Tibial nerve (tissue), 4 donors: ENCODE measurements at places on chromosomes 7 and 10.

GRCh38 chr7:3164380-3164792, 120.7 kb upstream of the CARD11 start:
- no peak for DNase-seq

DNA sequence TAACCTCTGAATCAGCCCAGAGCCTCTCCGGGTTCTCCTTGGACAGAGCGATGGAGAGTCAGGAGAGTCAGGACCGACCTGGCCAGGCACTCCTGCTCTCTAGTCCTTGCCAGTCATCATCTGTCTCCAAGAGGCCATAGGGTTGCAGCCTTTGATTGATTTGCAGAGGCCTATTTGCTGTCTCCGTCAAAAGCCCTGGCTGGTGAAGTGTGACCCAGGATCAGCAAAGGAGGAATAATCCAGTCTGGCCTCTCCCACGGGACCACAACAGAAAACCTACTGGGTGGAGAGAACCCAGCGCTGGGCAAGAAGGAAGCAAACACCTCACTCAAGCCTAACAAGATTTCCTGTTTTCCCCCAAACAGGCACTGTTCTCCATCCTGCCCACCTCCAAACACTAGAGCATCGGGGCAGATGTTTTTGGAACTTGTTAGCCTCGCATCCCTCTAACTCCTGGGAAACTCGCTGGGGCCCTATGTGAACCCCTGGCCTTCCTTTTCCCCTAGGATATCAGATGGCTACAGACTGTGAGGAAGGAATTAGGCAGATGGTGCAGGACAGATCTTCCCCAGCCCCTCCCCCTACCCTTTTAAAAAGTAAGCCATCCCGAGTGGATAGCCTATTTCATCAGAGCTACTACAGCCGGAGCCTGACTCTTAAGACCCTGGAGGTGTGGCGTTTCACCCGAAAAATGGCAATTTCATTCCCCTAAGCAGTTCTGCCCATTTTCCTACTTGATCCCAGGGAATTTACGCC, 54.3 kb downstream of the PODXL start:
- DNase-seq: no peak

GRCh38 chr7:133568544-133568943, 315.7 kb downstream of the EXOC4 start:
- DNase-seq: no peak

DNA sequence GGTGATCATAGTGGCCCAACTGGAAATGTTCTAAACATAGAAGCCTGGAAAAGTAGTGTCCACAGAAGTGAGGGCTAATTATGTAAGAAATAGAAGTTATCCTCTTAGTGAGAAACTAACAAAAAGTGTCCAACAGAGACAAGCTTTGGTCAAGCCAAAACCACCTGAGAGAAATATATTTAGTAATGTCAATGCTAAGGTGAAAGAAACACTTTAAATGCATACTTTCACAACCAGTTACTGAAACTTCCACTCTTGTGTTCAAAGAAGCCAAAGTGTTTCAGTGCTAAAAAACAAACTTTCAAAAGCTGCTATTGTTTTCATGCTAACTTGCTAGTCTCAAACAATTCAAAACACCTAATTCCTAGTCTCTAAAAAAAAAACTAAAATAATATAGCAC, 18.1 kb downstream of the RAB11FIP2 start:
- no peak for DNase-seq

DNA sequence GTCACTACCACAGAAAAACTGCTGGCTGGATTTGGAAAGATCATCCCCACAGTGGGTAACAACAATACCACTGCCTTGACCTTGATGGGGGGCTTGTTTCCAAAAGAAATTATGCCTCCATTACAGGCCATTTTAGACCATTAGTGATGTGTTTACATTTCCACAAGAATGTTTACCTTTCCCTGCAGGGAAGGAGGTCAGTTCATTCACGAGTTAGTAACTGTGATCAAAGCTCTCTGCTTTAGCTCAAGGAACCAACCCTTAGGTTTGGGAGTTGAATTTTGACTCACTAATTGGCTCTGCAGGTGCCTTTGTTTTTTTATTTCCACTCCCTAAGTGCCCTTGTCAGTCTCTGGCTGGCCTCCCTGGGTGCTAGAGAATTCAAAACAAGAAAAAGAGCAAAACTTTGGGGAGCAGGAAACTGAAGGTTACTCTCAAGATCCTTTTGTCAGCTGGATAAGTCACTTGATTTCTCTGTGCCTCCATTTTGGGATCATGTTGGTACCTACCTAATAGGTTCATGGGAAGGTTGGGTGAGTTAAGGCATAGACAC, 41.1 kb upstream of the NUPR2 start:
- DNase-seq: no peak

DNA sequence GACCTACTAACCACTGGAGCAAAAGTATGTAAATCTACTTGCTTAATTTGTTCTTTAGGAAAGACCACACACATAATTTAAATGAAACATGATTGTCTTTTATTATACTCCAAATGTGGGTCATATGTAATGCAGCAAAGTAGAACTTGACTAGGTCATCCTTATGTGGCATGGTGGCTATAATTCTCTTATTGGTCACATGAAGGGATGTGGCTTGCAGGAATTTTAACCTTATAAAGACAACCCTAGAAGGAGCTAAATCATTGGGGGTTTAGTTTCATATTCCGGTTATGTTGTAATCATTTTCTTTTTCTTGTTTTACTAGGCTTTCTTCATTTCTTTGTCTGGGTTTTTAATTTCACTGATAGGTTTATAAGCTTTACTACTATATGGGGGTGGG, 93.9 kb downstream of the SEPTIN7 start:
- no peak for DNase-seq

DNA sequence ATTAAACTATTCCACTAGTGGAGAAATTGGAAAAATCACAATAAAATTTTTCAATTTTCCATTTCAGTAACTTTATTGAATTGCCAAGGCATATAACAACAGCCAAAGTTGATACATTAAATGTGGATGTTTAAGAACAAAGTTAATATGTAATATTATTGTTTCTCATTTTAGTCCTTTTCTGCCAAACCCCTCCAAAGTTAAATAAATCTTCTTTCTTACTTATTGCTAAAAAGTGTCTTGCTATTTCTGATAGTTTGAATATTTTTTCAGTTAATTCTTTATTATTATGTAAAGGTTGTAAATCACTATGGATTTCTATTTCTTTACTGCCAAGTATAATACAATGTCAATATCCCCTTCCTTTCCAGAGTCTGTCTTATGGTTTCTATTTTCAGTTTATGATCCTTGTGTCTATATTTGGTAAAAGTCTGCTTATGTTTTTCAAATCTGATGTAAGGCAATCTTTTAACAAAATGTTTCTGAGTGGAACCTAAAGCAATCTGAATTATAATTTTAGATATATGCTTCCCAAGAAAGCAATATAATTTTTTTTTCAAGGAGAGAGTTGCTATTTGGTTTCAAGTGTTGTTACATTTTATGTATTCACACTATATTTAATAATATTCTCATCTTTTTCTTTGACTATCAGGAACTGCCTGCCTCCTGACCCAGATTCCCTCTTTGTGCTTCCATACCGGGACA, 80.3 kb upstream of the RHOBTB1 start:
- no peak for DNase-seq

GRCh38 chr7:360454-361100, 70.6 kb downstream of the FOXL3 start:
- DNase-seq: no peak

DNA sequence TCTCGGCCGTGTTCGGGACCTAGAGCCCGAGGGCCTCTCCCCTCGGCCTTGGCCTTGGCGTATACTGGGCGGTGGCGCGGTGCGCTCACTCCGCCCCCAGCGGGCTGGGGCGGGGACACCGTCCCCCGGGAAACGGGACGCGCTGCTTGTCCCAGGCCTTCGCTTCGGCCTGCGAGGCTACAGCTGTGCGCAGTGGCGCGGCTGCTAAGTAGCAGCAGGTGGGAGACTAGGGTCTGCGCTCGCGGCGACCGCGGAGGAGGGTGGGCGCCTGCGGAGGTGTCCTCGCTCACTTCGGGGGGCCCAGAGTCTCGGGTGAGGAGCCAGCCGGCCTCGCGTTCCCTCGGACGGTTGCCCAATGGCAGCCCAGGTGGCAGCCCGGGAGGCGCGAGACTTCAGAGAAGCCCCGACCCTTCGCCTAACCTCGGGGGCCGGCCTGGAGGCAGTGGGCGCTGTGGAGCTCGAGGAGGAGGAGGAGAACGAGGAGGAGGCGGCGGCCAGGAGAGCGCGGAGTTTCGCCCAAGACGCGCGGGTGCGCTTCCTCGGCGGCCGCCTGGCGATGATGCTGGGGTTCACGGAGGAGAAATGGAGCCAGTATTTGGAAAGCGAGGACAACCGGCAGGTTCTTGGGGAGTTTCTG, at the start of gene DNAH11:
Gene DNAH11, plus strand, starts transcription at position 149 of the 637 bp plus-strand sequence. Its CDS starts 207 bp downstream, at position 356.
- DNase-seq: no peak

DNA sequence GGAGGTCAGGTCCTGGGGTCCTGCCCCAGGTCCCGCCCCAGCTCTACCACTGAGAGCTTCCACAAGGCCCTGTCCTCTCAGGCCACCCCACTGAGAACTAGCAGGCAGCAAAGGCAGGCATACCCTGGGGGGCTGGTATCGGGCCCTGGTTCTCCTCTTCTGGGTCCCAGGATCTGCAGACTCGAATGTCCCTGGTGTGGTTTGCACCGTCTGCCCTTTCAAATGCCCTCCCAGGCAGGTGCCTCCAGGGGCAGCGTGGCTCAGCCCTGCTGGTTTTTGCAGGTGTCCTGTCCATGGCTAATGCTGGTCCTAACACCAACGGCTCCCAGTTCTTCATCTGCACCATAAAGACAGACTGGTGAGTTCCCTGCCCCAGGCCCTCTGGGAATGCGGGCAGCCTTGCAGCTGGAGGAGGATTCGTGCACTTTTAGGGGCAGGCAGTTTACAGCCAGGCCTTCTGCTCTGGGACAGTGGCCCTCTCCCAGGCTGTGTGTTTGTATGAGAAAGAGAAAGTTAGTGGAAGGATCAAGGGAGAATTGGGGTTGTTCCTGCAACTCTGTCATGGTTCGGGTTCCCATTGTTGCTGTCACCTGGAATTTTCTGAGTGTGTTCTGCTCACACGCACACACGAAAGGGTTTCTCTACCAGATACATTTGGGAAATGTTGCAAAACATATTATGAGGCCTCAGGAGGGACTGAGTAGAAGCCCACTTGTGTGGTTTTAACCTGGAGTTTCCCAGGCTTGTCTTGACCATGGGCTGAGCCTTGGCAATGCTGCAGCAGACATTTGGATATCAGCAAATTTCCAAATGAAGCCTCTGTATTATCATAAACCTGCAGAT, 5.0 kb downstream of the PPIF start:
- no peak for DNase-seq

DNA sequence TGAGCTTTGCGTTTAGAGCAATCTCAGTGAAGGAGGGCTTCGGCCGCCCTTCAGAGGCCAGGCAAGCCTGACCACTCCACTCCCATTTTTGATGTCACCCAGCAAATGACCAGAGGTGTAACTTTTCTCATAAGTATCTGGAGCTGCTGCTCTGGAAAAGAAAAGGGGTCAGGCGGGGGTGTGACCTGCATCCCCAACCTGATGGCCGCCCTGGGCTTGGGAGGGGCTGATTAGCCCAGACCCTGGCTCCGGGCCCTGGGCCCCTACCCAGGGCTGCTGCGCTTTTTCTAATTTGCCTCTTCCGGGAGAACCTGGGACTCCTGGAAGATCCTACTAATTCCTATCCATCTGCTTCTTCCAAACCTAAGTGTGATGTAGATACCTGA, 9.6 kb upstream of the EBF3 start:
- DNase-seq: no peak
